Activated T-cell treated with anti-CD3 and anti-CD28 coated beads, Interleukin-2, amount 50 U/mL, for 1 hour (primary cell): ENCODE measurements at places on chromosomes 6 and 20.

DNA sequence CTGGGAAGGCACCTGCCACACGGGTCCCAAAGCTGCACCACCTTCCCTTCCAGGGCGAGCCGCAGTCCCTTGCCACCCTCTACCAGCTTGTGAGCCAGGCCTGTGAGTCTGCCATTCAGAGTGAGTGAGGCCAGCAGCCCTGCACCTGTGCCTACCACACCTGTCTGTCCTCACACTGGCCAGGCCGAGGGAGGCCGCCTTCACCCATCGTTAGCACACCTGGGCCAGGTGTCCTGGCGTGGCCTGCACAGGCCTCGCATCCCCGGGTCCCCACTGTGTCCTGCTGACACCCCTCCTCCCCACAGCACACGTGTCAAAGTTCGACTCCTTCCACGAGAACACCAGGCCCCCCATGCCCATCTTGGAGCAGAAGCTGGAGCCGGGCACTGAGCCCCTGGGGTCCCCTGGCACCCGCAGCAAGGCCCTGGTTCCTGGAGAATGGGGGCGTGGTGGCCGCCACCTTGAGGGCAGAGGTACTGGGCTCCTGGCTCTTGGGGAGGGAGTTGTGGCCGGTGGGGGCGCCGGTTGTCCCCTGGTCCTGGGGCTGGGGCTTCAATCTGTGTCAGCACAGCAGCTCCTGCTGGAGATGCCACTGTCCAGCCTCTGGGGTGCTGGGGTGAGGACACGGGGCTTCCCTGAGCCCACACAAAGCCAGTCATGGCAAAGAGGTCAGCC, 33.0 kb downstream of the CHRNA4 start:
- no peak for DNase-seq

GRCh38 chr6:77461796-77462195, 1.5 kb downstream of the HTR1B start:
- no peak for DNase-seq

DNA sequence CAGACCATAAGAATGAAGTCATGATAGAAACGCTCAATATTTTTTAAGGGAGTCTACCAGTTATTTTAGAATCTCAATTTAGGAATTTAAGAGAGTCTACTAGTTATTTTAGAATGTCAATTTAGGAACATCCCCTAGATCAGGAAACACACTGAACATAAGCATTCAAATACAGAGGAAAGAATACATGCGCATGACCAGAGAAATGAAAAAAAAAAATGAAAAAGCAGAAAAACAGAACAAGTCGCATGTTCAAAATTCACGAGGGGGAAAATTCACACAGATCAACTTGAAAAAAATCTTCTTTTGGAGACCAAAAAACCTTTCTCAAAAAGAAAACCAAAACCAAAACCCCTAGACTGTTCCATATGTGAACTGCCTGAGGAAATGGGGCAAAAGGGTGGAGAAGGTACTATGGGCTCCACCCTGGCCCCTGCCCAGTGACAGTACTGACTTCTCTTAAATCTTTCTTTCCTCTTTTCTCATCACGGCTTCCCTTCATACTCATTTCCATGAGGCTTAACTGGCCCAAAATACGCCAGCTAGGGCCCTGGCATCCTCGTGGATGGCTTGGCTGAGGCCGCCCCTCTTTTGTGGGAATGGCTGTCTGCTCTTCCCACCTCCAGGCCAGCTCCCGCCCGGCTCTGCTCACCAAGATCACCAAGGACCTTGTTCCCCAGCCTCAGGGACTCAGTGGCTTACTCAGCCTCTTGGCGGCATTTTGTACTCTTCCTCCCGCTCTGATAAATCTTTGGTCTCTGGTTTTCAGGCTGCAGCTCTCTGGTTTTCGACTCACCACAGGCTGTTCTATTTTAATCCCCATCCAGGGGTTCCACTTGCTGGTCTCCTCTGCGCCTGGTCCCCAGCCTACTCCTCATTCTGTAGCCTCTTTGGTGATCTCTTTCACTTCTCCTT, 11.2 kb downstream of the ZBTB2 start:
- no peak for DNase-seq

- no peak for DNase-seq
Observed at GRCh38 chr6:157386023-157386422, 5.0 kb downstream of the ZDHHC14 start.
